M059J (cell line): ENCODE measurements at places on chromosomes 4 and X.
A peak's percentile ranks its signal among the peaks of the same experiment; 100 is the strongest.

DNA sequence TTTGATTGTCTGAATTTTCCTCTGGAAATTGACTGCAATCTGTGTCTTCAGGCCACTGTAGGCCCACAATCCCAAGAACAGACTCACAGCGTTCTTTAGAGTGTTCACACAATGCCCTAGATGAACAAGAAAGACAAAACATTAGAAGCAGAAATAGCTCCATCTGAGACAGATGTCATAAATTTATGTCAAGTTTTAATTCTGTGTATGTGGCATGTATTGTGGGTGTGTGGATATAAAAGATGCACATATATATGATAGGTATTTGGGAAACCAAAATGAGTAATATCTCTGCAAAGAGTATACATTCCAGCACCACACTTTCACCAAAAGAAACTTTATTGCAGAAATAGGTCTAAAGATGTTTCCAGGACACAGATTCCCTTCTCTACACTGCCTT, 176.1 kb downstream of the CORIN start:
- no peak for DNase-seq

GRCh38 chrX:149939905-149940673, 1.8 kb upstream of the EOLA2 start:
- peak; percentile 98 for DNase-seq

DNA sequence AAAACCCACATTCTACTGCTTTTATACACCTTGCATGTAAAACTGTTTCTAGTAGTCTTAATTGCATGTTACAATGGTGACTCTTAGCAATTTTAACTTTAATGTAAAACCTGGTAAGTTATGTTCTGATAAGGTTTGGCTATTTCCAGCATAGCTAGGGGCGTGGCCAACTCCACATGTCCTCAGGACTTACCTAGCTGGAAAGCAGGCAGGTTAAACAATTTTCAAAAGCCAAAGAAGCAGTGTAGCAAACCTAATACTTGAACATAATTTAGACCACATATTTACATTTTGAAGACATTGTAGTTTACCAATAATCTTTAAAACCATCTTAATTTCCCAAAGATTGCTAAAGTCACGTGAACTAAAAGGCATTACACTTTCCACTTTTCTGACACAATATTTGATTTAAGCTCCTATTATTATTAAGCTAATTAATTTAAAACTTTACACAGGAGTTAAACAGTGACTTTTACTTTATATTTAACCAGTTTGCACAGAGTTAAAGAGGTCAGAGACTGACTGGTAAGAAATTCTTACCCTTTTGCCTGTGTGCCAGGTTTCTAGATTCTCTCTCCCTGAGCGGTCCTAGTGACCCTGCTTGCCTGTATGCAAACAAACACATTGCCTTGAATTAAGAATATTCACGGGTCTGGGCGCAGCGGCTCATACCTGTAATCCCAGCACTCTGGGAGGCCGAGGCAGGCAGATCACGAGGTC, 88.2 kb downstream of the GLUD2 start:
- no peak for DNase-seq

- DNase-seq: no peak
Measured at GRCh38 chr4:2814627-2815270, 21.9 kb downstream of the SH3BP2 start.

GRCh38 chr4:1988327-1988724, 20.4 kb downstream of the NELFA start:
- no peak for DNase-seq

DNA sequence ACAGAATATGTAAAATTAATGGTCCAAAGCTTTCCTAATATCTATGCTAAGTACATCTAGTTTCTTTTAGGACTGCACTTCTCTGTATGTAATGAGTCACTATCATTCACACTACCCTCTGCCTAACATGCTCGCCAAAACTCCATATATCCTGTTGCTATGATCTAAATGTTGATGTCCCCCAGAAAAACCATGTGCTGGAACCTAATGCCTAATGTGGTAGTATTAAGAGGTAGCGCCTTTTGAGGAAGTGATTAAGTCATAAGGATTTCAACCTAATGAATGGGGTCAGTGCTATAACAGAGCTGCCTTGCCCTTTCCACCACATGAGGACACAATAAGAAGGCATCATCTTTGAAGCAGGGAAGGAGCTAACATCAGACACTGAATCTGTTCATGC, 34.9 kb upstream of the NFKB1 start:
- DNase-seq: peak; percentile 26

DNA sequence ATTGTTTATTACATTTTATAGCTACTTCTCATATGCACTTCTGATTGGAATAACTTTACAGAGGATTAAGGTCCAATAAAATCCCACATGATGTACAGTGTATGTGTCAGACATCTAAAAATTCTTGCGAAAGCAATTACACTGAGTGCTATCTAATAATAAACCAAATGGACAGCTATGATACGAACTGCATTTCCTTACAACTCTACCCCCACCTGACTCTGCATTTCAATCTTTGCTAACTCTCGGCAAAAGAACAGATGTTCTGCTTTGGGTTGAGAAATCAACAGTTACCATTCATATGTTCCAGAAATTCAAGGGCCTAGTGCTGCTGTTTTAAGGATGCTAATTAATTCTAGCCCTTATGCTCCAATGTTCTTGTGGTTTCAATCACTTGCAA, 287.9 kb upstream of the NOCT start:
- DNase-seq: no peak

DNA sequence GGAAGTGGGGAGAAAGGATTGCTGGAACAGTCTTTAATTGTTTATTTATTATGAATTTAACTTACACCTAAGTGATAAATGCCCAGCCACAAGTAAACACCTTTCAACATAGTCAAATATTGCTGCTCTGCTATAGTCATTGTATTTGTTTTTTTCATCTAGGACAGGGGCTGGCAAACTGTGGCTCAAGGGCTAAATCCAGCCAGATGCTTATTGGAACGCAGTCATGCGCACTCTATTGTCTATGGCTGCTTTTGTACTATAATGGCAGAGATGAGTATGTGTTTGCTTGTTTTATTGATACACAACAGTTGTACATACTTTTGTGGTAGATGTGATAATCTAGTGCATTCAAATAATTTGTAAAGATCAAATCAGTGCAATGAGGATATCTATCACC, 95.3 kb downstream of the ZAR1 start:
- DNase-seq: no peak

DNA sequence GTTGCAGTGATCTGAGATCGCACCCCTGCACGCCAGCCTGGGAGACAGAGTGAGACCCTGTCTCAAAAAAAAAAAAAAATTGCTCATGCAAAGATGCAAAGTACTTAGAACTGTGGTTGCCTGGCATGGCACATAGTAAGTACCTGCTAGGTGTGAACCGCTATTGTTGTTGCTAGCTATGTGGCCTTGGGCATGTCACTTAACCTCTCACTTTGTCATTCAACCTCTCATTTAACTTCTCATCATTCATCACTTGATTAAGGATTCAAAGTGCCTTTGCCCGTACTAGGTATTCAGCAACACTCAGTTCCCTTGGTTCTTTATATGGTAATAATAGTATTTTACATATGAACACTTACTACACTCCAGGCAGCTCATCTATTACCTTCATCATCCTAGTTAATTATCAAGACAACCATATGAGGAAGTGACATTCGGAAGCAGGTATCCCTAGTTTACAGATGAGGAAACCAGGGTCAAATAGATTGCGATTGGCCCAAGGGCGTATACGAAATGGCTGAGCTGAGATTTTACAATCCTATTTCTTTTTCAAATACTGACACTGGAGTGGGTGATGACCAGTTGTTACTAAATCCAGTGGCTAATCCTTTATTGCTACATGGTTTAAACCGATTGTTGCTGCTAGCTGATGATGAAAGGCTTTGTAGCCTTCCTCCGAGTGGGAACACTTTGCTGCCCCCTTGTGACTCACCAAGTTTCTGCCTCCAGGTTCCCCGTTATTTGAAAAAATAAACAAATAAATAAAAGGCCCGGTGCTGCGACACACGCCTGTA, 28.8 kb upstream of the SOWAHD start:
- peak; percentile 68 for DNase-seq

GRCh38 chr4:150890246-150890645, 124.8 kb downstream of the LRBA start:
- no peak for DNase-seq

DNA sequence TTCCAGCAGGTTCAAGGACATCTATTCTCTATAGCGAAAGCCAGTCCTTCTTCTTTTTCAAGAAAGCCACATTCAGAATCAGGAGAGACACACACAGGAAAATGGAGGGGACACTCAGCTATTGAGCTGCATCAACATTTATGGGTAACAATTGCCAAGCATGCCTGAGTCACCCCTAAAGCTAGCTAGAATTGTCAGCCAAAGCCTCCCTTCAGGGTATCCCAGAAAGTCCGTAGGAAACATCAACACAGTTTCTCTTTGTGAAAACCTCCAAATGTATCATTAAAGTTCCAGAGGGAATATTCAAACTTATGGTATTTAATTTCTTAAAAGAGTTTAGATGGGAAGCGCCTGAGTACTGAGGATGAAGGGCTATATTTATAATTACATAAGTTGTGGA, 331.1 kb upstream of the SLC7A11 start:
- peak; percentile 28 for DNase-seq

DNA sequence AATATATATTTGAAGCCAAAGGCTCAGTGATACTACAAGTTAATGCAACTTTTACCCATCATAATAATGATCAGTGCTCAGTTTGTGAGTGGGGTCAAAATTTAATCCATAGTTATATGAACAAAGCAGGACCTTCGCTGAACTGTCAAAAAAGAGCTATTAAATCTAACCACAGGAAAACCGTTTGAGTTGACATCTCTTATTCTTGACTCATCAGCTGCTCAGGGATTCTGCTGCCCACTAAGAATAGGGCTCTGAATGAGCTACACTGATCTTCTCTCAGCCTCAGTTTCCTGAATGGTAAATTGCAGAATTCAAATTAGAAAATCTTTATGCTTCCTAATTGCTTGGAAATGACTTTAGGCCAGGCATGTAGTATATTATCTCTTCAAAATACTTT, 44.9 kb upstream of the NAP1L5 start:
- DNase-seq: peak; percentile 53

DNA sequence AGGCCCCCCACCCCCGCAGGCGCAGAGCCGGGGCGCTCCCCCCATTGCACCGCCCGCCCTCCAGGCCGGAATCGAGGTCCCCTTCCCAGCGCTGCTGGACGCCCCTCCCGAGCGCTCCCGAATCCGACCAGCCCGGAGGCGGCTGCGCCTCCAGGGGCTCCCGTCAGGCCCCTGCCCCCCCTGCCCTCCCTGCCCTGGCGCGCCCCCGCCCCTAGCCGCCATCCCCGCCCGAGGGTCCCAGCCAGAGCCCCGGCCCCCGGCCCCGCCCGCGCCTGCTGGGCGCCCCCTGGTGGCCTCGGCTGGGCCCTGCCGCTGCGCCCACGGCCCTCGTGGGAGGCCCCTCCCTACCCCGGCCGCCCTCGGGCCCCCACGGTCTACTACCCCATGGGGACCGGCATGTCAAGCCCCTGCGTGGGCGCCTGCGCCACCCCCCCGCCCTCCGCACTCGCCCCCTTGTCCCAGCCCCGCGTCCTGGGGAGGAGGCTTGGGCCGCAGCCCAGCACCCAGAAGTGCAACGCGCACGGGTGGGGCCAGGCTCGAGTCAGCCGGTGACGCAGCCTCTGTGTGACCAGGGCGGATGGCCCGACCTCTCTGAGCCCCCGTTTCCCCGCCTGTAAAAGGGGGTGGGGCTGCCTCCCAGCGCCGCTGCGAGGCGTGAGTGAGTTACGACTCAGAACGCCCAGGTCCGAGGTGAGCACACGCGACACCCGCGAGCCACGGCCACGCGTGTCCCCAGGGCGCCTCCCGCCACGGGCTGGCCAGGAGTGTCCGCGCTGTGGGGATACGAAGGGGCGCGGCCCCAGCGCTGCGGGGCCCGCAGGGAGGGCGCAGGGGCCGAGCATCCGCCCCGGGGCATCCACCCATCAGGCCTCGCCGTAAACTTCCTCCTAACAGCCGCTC, 104.9 kb downstream of the FAM53A start:
- DNase-seq: peak; percentile 32

DNA sequence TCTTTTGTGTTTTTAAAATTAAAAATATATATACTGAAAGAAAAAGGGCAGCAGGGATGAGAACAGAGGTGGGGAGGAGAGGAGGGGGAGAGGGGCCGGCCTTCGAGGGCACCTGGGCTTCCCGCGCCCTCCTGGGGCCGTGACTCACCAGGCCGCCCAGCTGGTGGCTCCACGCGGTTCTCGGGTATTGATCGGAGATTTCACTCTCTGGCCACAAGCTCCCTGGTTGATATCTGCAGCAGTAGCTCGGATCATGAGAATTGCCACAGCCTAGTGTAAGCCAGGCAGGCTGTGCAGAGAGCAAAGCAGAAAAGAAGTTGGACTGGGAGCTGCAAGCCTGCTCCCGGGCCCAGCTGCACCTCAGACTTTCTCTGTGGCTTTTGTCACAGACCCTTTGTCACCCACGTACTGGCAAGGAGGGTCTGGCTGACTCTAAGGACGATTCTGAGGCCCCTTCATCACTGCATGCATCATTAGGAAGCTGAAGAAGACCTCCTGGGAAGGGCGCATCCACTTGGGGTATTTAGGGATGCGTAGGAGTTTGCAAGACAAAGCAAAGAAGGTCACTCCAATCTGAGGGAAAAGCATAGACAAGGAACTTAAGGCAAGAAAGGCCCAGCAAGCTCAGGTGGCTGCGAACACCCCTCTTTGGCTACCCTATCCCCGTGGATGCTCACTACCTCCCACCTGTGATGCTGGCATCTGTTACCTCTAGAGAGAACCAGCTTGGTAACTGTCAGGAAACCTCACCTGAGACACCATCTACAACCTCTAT, 71.7 kb downstream of the CPZ start:
- no peak for DNase-seq

GRCh38 chrX:19956923-19957322, 33.9 kb downstream of the BCLAF3 start:
- peak; percentile 6 for DNase-seq

DNA sequence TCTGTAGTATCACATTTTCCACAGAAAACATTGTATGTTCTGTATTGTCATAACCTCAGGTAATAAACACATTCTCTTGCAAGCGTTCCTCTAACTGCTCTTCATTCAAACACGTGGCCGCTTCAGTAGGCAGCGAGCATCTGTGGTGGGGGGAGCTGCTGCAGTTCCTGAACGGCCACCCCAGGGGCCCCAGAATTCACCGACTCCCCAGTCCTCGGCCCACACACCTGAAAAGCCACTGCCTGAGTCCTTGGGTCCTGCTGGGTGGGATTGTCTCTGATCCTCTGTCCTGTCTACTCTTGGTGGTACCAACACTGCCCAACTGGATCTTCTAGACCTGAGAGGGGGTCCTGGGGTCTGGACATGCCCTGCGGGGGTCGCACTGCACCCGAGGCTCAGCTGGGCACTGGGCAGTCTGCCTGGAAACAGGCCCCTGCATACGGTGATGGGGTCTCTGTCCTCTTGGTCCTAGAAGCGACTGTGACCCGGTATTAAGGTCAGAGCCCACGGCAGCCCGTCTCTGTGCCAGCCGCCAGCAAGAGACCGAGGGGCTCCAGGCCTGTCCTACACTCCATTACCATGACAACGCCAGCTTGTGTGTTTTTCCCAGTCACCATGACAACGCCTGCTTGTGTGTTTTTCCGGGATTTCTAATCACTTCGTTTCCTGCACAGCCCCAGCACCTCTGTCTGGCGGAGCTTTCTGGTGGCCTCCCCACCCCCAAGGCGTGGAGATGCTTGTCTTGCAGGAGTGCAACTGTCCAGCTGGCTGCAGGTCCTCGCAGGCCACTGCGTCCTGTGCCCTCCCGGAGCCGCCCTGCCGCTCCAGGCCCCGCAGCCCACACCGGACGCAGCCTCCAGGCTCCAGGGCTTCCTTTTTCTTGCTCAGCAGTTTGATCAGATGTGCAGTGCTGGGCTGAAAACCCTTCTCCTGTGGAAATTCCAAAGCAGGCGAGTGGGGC, 16.0 kb downstream of the CTBP1 start:
- DNase-seq: peak; percentile 20

- DNase-seq: peak; percentile 29
Measured at GRCh38 chrX:16771483-16772398, 14.5 kb upstream of the TXLNG start.
